Activated T-helper 1 cell treated with anti-CD3 and anti-CD28 coated beads, Interleukin-12 subunit alpha, Interleukin-12 subunit beta, Interleukin-2, Interleukin-4 antibody, amounts not matched to agents 30 ng/mL and 10 ng/mL and 1 ng/mL, durations not matched to agents 14 hours and 24 hours and 36 hours (primary cell): ENCODE measurements at places on chromosomes 2 and 18. TPM values are rescaled to one million over a fixed set of nuclear protein-coding genes. Genes with fewer than 3 reads are reported as not detected.

Gene C2orf74
- total RNA-seq = 7.0 and 9.7 TPM in 2 replicates

GRCh38 chr2:197576631-197577030 is 60.8 kb downstream of the MOB4 start:
- DNase-seq = no peak

Gene FHL2
- total RNA-seq = 2.3 and 2.6 TPM in 2 replicates

DNA sequence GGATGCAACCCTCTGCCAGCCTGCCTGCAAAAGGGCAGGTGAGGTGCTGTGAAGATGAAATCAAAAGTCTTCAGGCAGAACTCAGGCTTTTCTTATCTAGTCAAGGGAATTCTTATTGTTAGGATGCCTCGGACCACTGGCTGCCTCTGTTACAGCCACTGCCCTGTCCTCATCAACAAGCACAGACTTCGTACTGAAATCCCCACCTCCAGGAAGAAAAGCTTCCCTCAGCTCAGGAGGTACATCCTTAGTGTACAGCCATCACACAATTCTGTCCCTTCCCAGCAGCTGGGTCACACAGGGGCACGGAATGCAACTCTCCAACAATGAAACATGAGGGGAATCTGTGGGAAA is 10.1 kb upstream of the RNU4ATAC start:
- DNase-seq = no peak

- DNase-seq = no peak
These were observed 127.6 kb downstream of the MAPK4 start for GRCh38 chr18:50687491-50687890.

GRCh38 chr2:159573846-159574606 is 42.3 kb downstream of the BAZ2B start:
- no peak for DNase-seq

Gene KHK
- total RNA-seq = 12.2 and 12.4 TPM in 2 replicates

DNA sequence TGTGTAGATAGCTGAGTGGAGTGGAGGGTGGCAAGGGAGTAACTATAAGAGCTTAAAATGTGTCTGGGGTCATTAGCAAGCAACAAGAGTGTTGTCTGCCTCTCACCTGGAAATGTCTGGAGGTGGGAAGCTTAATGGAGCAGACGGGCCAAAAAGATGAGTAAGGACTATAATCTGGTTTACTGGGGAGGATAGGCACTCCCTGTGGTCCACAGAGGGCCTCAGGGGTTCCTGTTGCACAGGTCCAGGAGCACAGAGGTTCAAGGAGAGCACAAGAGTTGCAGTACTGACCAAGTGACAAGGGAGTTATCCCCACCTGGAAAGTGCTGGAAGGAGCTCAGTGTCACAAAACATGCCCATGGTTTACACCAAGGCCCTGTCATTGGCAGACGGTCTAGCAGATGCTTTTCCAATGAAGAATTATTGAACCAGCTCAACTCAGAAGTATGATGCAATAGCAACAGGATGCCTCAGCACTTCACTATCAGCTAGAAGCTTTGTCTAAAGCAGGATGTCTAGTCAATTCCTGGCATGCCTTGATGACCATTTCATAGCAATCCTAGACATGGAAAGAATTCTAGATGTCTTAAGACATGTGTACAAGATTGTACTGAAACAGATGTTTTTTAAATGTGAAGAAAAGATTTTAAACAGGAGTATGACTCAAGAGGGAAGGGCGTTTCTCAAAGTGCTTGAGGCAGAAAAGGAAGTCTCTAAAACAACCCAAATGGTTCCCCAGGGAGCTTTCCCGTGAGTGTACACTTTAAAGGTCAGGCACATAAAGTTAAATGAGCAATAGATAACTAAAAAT is 62.9 kb upstream of the SERPINE2 start:
- DNase-seq = no peak

DNA sequence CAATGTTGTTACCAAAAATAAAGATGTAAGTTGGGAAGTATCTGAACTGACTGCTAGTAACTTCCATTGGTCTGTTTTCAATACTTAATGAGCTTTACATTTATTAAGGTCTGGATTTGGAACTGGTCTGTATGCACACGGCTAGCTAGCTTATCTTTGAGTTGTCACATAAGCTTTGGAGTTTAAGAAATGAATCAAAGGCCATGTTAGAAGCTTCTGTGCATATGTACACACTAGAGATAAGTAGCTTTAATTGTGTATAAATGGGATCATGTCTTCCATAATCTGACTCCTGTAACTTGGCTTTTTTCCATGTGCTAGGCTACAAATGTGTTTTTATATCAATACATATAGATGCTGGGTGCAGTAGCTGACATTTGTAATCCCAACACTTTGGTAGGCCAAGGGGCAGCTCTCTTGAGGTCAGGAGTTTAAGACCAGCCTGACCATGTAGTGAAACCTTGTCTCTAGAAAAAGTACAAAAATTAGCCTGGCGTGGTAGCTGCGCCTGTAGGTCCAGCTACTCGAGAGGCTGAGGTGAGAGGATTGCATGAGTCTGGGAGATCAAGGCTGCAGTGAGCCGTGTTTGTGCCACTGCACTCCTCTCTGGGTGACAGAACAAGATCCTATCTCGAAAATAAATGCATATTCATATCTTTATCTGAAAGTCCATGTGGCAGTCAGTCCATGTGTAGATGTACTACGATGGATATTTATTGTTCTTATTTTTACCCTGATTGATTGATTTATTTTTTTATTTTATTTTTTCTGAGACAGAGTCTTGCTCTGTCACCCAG is 27.2 kb downstream of the ATIC start:
- no peak for DNase-seq

Gene MORN2
- 4.9 and 5.3 TPM in 2 replicates for total RNA-seq

Gene AQP12A
- total RNA-seq = not detected in 2 replicates

Gene CFC1
- not detected in 2 replicates for total RNA-seq

GRCh38 chr18:38458698-38459097 is 893.1 kb upstream of the CELF4 start:
- no peak for DNase-seq

GRCh38 chr2:61456070-61456745 is 14.7 kb downstream of the USP34 start:
- no peak for DNase-seq

Gene TEX51
- not detected in 2 replicates for total RNA-seq

- no peak for DNase-seq
These were observed 13.6 kb upstream of the RAB10 start for GRCh38 chr2:26020231-26020640.

GRCh38 chr2:71664161-71664560 is 210.8 kb downstream of the DYSF start:
- DNase-seq = no peak

GRCh38 chr2:227460833-227461232 is 11.1 kb upstream of the AGFG1 start:
- no peak for DNase-seq
